Thyroid gland (tissue), 4 donors: ENCODE measurements at places on chromosomes 6 and 20. TPM values are rescaled to one million over a fixed set of nuclear protein-coding genes. Genes with fewer than 3 reads are reported as not detected.
A peak's percentile ranks its signal among the peaks of the same experiment; 100 is the strongest.

DNA sequence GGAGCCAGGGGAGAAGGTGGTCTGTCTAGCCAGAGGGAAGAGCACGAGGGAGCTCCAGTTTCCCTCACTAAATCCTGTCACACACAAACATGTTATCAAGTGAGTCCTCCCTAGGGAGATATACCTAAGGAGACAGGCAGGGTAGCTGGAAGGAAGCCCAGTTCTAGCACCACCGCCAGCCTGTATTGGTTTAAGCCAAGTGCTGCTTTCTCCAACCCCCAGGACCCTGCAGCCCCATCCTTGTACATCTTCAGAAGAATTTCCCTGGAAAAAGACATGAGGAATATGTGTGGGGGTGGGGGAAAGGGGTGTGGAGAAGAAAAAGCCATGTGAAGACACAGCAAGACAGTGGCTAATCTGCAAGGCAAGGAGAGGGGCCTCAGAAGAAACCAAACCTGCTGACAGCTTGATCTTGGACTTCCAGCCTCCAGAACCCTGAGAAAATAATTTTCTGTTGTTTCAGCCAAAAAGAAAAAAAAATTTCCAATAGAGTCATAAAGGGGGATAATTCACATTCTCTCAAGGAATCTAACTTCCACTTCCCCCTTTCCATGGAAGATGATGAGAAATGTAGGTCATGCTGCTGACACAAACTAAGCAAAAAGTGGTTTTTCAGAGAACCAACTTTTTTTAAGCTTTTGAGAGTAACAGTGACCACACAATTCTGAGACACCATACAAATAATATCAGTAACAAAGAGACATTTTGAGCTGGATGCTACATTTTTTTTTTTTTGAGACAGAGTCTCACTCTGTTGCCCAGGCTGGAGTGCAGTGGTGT, 103.2 kb upstream of the PRDM1 start:
- DNase-seq = no peak

GRCh38 chr20:63891061-63892002, 3.6 kb upstream of the DNAJC5 start:
- DNase-seq = peak; percentile 48

DNA sequence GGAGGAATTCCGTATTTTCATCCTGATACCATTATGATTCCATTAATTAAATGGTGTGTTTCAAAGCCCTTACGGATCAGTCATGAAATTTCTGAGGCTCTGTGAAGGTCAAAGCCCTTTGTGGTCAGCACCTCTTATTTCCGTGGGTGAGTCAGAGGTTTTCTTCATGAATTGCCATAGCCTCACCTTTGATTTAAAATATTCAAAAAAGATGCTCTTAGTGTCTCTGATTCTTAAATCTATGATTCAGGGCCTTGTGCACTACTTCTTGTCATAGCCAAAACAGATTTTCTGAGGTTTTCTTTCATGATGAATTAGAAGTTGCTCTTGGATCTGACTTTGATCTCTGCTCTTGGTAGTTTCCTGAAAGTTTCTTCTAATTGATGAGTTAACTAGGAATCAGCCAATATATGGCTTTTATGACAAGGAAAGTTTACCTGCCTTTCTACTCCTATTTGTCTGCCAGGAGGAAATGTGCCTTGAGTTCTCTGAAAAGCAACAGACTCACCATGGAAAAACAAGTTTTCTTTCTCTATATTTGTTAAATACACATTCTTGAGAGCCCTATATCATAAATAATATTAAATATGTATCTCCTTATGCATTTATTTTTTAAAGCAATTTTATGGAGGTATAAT, 613.0 kb downstream of the UTRN start:
- DNase-seq = no peak

Gene FAM83B
- total RNA-seq = 23.5 TPM

Gene MCM3
- total RNA-seq = 33.6 TPM

DNA sequence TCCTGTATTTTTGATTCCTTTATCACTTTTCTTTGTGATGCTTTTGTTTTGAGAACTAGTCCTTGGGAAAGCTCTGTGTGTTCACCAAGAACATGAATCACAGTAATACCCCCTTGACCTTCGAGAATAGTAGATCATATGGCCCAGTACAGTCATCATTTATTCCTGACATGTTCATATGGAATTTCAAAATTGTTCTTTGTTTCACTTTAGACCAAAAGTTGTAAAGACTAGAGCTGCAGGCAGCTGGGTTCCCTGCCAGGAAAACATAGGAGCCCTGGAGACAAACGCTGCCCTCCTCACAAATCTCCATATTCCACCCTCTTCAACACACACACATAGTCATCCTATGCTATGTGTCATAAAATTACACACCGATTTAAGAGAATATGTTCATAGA, 621.2 kb upstream of the EYS start:
- DNase-seq = no peak

DNA sequence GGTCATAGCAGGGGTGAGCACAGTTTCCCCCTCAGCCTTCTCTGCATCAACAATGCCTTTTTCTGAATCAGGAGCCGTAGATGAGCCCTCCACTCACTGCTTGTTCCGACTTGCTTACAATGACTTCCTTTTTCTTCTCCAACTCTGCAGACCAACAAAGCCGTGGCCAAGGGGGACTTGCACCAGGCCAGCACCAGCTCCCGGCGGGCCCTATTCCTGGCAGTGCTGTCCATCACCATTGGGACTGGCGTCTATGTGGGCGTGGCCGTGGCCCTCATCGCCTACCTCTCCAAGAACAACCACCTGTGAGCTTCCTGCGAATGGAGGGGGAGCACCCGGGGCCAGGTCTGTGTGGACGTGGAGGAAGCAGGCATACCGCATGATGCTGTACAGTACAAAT, 195.8 kb downstream of the SYNDIG1 start:
- no peak for DNase-seq

GRCh38 chr20:41111578-41111951, 25.8 kb upstream of the PLCG1 start:
- peak; percentile 56 for DNase-seq

Gene NEDD9
- total RNA-seq = 53.9 TPM

- DNase-seq = no peak
Observed at GRCh38 chr20:60071965-60072364, 113.7 kb downstream of the CDH26 start.

GRCh38 chr6:2804516-2804915, 37.1 kb downstream of the SERPINB1 start:
- peak; percentile 84 for DNase-seq

Gene HLA-DQA1
- 19.6 TPM for total RNA-seq

- DNase-seq = no peak
Observed at GRCh38 chr6:56706981-56707726, 64.5 kb upstream of the DST start.

Gene MRPL14
- total RNA-seq = 34.6 TPM

DNA sequence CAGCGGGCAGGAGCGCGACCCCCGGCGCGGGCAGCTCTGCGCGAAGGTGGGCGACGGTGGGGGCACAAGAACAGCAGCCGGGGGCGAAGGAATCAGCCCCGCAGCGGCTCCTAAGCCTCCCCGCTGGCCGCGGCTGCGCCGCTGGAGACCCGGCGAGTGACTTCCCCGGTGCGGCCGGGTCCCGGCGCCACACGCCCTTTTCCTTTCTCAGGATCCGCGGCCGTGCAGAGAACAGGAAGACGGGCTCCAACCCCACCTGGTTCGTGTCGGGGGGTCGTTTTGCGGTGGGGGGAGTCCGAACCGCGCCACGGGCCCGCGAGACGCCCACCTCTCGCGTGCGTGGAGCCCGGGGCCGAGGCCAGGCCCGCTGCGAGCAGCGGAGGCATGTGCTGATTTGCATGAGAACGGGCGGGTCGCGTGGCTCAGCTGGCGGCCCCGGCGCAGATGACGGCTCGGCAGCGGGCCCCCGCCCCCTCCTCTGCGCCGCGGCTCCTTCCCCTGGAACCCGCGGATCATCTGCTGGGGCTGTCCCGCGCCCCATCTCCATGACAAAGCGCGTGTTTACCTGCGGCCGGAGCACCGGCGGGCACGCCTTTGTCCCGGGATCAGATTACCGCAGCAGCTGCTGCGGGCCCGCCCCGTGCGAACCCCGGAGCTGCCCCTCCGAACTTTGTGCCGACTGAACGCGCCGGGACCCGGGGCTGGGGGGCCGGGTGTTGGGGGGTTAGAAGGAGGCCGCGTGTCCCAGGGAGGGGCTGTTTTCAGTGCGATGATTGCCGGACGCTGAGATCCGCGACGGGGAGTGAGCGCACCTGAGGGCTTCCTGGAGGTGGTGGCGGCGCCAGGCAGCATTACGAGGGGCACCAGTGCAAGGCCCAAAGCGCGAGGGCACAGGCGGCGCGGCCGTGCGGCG, 4.9 kb upstream of the DLL1 start:
- DNase-seq = no peak

DNA sequence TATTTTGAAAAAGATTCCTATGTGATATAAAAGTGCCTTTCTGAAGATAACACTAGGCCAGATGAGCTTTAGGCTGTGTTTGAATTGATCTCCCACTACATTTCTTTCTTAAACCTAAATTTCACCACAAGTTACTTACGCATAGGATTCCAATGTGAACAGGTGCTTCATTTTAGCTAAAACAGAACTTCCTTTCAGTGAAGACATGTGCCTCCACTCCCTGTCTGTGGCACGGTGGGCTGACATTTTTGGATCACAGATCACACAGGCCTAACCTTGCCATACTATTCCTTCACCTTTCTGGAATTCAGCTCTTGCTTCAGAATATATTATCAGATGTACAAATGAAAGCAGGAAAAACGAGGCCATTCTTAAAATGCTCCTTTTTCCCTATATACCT, 231.8 kb downstream of the SAMD5 start:
- no peak for DNase-seq

Gene SMPDL3A
- total RNA-seq = 15.5 TPM

Gene SHLD1
- total RNA-seq = 11.7 TPM

Gene SLC52A3
- 0.92 TPM for total RNA-seq

GRCh38 chr6:122495612-122496011, 24.0 kb upstream of the SERINC1 start:
- DNase-seq = no peak

GRCh38 chr20:23018432-23018831, 16.7 kb upstream of the SSTR4 start:
- no peak for DNase-seq

DNA sequence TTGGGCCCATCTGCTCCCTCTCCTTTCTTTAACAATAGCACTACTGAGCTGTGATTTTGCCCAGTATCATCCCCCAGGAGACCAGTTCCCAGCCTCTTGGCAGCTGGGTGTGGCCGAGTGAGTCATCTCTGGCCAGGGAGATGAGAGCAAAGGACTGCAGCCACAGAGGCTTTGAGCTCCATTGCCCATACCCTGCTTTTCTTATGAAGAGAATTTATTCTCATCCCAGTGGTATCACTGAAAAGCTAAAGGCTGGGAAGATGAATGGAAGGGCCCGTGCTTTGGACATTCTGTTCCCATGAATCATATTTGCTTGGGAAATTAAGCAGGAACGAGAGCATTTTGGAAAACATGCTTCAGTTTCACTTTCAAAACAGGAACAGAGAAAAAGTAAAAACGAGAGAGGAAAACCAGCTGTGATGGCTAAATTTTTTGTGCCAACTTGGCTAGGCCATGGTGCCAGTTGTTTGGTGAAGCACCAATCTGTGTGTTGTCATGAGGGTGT, 14.9 kb downstream of the CST3 start:
- DNase-seq = no peak

GRCh38 chr6:126204598-126204997, 135.3 kb upstream of the CENPW start:
- DNase-seq = no peak

Gene KCNB1
- 0.45 TPM for total RNA-seq

DNA sequence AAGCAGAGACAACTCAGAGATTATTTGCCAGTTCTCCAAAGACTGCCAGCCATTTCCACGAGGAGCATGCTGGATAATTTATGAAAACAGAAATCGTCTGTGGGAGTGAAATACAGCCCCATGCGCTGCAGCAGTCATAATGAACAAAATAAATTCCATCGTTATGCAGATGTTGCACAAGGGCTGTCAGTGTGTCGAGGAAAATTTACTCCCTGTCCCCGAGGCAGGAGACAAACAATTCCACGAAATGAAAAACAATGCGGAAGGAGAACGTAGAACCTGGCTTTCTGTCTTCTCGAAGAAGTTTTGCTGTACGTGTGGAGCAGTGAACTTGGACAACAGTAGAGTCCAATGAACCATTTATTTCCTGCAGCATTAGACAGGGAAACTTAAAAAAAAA, 399.4 kb downstream of the CD83 start:
- no peak for DNase-seq
